ENCODE measurements at places on chromosomes 2 and 18.

DNA sequence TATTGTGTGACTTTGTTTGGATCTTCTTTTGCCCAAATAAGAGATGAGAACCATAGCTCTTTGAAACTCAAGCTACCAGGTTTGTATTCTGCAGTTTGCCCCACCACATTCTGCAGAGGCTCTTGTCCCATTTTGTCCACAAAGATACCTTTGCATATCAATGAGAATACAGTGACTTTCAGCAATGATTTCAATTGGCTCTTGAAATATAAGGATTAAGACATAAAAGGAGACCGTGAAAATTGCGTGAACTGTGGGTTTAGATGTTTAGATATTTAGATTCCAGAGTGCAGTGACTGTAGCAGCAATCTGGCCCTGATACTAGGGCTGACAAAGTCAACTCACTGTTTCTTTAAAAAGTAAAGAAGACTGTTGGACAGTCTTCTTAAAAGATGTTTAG is 146.6 kb upstream of the SP5 start:
- no peak for DNase-seq

DNA sequence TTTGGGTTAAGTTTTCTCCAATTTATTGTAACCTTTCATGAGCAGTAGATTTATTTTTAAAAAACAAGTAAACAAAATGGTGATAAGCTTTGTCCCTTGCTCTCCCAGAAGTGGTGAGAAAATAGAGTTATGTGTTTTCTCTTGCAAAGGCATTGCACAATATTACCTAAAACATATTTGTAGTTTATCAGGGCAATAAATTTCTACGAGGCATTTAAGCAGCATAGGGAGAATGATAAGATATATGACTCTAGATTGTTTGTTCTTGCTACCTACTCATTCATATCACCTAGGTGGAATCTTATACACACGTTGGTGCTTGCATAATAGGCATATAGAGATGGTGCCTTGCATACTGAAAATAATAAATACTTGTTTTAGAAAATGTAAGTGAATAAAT is 201.7 kb downstream of the MYO1B start:
- DNase-seq = no peak

DNA sequence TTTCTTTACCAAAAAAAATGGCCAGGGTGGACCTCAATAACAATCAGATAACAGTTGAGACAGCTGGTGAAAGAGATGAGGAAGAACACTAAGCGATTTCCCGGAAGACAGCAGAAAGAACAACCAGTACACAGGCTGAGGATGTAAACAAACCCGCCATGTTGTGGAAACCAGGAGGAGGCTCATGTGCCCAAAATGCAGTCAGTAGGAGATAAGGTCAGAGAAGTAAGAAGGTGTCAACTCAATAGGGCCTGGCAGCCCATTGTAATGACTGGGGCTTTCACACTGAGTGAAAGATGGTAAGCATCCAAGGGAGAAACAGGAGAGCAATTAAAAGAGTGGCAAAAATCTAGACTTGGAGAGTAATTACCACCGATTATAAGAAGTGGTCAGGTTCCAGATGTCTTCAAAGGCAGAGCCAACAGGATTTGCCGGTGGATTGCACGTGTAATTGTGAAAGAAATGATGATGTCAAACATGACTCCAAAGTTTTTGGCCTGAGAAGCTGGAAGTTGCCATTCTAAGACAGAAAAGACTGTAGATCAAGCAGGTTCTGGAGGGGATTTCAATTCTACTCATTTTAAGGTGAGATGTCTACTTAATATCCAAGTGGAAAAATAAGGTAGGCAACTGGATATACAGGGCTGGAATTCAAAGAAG is 77.7 kb upstream of the CYP1B1 start:
- DNase-seq = no peak

DNA sequence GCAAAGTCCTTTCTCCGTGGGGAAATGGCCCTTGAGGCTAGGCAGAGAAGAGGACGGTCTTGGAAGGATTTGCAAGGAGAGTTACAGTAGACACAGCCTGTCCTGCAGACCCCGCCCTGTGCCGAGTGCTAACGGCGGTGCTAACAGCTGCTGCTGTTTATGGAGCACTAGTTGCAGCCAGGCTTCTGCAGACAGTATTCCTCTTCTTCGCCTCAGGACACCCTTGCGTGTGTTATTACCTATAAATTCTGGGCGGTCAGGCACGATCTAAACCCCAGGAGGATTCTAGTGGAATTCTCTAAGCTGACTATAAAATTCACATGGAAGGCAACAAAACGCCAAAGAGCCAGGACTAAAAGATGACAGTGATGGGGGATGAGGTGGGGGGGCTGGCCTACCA is 139.8 kb downstream of the GLI2 start:
- no peak for DNase-seq

GRCh38 chr18:48074929-48075706 is 144.7 kb upstream of the SMAD2 start:
- DNase-seq = no peak

DNA sequence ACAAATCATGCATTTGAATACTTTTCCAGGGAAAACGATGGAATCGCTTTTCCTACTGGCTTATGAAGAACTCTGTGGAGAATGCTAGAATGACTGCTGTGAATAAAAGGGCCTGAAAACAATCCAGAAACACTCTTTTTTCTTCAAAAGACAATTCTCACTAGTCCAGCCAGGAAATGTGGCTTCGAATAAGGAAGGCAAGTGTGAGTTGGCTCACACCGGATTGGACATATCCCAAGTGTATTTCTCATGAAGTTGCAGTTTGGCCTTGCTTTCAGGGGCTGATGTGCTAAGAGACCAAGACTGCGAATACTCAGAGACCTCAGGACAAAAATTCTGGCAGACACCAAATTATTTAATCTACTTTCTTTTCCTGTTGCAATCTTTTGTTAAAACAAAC is 54.1 kb downstream of the FIGN start:
- DNase-seq = peak; percentile 83

GRCh38 chr18:14767474-14767873 is 19.5 kb downstream of the ANKRD30B start:
- no peak for DNase-seq

DNA sequence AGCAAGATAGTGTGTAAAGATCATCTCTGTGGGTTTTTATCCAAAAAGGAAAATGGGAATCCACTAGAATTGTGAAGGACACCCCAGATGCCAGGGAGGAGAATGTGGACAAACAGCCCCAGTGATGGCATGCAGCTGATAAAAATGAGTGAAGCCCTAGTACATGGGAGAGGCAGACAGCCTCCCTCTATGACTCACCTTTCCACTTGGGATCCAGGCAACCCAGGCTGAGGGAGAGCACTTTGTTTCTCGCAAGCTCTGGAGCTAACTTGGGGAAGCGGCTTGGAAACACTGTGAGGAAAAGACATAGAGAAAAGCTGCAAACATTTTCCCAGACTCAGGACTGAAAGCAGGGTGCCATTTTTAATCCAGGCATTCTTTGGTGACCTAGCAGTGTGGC is 5.3 kb upstream of the FLACC1 start:
- peak; percentile 23 for DNase-seq

GRCh38 chr2:77363277-77363676 is 158.9 kb downstream of the LRRTM4 start:
- no peak for DNase-seq

DNA sequence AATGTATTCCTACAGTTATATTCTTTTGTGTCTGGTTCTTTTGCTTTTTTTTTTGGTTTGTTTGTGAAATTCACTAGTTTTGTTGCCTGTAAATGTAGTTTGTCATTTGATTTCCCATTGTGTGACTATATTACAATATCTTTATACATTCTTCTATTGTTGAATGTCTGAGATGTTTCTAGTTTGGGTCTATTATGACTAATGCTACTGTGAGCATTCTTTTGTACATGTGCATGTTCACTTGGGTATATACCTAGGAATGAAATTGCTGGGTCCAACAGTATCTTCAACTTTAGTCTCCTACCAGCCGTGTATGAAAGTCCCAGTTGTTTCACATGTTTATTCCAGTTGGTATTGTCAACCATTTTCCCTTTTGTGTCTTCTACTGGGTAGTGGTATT is 112.7 kb upstream of the RBMS1 start:
- no peak for DNase-seq

DNA sequence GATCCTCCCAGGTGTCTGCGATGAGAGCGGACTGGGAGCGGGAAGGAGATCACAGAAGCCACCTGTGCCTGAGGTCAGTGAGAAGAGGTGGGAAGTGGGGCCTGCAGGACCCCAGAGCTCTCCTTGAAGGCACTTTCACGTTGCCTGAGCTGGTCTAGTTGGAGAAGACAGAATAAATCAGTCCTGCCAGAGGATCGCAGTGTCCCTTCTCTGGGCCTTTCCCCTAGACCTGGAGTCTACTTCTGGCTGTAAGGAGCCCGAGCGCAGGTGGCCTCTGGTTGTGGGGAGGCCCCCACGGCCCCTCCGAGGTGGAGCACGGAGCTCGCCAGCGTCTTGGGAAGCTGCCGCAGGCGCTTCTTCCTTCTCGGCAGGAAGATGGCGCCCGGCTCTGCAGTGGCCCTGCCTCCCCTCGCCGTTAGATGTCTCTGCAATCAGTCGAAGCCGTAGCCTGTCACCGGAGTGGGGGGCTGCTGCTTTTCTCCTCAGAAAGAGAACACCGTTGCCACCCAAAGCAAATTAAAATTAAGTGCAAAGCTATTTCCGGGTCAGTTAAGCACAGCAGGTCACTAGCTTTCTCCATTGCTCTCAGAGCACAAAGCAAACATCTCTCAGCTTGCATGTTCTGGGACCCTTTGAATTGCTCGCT is 212.0 kb upstream of the MYT1L start:
- DNase-seq = no peak

GRCh38 chr2:202052235-202052634 is 18.6 kb downstream of the FZD7 start:
- DNase-seq = no peak

GRCh38 chr2:180722551-180723239 is 257.7 kb upstream of the UBE2E3 start:
- DNase-seq = peak; percentile 47

- DNase-seq = no peak
Measured at GRCh38 chr18:59385191-59385590, 26.1 kb upstream of the LMAN1 start.

DNA sequence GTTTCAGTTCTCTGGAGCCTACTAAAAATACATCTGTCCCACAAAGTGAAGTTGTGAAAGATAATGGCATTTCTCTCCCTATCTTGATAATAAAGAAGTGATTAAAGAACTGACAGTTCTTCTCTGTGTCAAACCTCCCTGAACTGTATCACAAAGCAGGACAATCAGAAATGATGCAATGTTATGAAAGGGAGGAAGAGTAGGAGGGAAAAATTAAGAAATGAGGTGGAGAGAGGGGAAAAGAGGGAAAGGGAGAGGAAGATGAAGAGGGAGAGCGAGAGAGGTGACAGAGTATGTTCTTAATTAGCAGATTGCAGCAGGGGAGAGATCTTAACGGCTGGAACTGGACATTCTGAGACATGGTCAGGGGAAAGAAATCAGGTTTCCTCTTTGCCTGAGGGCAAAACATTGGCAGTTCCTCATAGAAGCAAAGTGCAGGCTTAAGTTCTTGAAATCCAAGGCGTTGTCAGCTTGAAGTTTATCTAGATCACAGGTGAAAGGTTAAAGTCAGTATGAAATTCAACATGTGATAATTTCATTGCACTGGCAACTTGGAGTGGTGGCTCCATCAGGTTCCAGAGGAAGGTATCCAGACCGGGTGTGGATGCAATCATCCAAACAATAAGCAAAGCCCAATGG is 54.6 kb downstream of the RDH14 start:
- DNase-seq = no peak

DNA sequence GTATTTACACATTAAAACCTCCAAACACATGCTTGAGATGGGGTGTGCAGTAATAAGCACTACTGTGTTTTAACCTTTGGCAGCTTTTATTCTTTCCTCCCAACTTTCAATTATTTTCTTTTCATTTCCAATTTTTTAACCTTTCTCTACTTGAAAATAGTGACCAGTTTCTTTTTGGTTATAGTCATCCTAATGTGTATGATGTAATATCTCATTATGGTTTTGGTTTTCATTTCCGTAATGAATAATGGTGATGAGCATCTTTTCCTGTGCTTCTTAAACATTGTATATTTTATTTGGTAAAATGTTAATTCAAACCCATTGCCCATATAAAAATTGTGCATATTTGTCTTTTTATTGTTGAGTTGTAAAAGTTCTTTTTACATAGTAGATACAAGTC is 103.5 kb downstream of the BMPR2 start:
- DNase-seq = no peak

DNA sequence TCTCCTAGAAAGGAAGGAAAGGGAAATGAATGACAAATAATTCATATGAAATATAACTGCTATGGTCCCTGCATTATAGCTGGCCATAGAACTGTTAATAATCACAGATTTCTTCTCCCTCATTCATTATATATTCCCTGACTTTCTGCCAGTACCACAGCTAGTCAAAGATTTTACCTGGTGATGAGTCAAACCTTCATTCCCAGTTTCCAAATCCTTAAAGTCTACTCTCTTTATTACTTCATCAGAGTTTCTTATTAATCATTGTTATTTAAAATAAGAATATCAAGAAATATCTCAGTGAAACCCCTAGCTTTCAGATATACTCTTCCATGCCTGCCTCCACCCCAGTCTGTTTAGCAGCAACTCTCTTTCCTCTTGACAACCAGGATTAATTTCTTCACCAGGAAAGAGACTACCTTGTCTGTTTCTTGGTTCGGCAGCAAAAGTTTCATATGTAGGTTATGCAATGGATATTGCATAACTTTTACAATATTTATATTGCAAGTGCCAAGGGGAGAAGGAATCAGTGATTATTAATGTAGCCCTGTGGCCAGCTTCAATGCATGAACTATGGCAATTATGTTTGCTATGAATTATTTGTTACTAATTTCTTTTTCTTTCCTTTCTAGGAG is 533.8 kb downstream of the FBXO15 start:
- DNase-seq = no peak

DNA sequence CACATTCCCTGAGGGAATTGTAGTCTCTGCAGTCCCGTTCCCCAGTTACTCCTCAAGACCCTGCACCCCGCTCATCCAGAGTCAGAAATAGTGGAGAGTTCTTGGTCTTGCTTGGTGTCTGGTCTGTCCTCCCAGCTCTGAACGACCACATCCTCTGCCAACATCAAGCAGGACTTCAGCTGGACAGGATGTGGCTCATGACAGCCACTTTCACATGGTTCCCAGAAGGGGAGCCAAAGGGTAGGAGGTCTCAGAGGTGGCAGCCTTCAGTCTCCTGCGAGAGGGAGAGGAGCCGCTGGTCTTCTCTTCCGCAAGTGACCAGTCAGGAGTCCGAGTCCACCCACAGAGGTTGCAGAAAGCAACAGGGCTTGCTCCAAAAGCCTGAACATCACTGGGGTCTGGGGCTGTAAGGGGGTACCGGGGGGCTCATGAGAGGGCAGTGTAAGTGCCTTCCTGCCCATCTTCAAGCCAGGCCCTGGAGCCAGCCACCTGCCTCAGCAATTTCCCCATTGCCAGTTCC is 29.8 kb downstream of the B3GNT7 start:
- no peak for DNase-seq
